Stimulated activated CD4-positive, alpha-beta T cell treated with anti-CD3 and anti-CD28 coated beads, Interleukin-2, amount 100 ng/mL, for 24 hours (primary cell): ENCODE measurements at places on chromosomes 16 and 17.

DNA sequence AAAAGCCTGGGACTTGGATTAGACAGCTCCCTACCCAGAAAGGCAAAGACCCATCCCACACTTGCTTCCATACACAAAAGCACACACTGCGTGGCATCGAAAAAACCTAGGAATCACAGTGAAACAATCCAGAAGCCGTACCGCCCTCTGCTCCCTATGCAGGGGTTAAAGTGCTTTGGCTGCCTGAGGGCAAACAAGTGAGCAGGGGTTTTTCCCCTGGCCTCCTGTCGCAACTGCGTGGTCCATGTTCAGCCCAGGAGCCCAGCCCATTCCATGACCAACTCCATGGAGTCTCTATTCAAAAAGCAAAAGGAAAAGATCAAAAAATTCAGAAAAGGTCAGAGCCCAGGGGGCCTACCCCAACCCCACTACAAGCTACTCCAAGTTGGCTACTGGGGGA lies 3.6 kb upstream of the GSDMB start:
- DNase-seq: no peak

- no peak for DNase-seq
Measured at GRCh38 chr16:13332713-13333255, 431.4 kb downstream of the SHISA9 start.

GRCh38 chr16:53999841-54000240 lies 286.7 kb downstream of the IRX3 start:
- DNase-seq: no peak

DNA sequence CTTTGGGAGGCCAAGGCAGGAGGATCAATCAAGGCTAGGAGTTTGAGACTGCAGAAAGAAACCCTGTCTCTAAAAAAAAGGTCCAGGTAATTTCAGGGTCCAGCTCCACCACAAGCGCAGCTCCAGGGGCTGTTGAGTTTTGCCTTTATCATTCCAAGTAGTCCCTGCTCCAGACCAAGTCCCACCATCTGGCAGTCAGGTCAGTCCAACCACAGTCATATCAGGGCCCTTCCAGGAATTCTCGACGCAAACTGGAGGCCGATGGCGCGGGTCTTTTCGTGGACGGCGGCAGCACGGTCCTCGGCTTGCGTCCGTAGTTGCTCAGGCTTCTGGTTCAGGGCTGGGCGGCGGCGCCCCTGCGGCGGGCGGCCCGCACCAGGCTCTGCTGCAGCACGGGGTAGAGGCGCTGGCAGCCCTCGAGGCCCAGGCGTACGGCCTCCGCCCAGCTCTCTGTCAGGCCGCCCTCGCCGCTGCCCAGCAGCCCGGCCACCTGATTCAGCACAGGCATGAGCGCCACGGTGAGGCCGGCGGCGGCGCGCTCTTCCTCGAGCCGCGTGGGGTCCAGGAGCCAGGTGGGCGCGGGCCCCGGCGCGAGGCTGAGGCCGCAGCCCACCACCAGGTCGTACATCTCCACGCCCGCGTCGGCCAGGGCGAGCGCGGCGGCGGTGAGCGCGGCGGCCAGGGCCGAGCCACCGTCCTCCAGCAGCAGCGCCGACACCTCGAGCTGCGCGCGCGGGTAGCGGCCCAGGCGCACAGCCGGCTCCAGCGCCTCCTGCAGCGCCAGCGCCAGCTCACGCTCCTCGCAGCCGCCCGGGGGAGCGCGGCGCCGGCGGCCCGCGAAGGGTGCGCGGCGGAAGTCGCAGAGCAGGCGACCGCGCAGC lies 752 bp downstream of the EXOSC6 start:
- DNase-seq: peak; percentile 37

- no peak for DNase-seq
Measured at GRCh38 chr17:75712446-75712845, 8.8 kb upstream of the ITGB4 start.

DNA sequence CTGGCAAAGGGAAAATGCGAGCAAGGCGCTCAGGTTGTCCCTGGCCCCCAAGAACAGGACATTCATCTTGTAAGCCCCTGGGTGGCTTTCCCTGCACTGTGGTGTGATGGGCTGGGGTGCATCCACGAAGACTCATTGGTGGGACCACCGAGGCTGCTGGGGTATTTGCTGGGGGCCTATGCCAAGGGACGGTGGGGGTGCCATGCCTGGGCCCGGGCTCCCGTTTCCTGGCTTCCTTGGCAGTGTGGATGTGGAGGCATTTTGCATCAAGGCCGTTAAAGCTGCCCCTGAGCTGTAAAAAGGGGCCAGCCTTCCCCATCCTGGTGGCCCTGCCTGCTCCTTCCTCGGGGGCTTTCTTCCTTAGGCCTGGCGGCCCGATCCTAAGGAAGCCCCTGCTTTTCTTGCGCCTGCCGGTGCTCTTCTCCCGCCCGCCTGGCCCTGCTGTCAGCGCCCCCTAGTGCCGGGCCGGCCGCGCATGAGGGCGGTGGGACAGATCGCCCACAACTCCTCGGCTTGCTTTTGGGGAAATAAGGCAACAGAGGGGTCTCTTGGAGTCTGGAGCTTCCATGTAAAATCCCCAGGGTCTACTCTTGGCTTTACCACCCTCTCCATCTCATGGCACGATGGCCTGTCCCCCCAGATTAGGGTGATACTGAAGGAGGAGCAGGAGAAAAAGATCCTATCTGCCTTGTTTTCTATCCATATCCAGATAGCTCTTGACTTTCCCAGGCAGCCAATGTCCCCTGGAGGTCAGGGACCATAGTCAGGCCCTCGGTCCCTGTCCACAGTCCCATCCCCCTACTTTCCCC lies 9.8 kb upstream of the TBX2 start:
- DNase-seq: peak; percentile 72

- no peak for DNase-seq
Measured at GRCh38 chr16:5062790-5063765, 2.7 kb downstream of the C16orf89 start.

DNA sequence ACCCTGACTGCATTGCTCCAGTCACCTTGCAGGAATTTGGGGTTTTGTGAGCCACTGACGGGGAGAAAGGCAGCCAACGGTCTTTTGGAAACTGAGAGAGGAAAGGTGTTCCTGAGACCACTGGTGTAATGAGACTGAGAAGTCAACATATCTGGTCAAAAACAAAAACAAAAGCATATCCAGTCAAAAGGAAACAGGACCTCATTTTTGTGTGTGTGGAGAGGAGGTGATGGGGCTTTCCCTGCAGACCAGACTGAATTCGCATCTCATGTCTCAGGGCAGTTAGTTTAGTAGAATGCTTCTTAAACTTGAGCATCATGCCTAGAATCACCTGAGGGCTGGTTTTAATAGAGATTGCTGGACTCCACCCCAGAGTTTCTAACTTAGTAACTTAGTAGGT lies 198.4 kb downstream of the COPRS start:
- no peak for DNase-seq

DNA sequence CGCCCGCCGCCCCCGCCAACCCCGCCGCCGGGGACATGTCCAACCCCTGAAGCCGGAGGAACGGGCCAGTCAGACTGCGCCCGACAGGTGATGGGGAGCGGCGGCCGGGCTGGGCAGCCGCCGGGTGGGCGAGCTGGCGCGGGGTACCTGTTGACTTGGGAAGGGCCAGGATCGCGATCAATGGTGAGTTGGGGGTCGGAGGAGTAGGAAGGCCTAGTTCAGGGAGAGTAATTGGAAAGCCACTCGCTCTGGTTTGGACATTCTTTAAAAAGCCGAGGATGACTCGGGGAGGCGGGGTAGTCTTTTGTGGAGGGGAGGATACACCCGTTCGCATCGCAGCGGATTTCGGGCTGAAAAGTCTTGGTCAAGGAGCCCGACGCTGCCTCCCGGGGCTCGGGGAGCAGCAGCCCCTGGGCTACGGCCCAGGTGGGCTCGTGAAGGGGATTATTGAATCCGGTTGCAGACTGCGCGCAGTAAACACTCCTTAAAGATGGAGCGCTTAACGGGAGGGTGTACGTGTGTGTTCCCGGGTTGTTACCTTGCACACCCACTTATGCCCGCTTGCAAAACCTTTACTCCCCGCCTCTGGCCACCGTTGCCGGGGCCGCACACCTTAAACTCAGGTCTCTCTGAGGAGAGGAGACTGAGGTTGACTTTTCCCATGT lies 123.8 kb downstream of the GOSR1 start:
- peak; percentile 18 for DNase-seq
